ENCODE measurements at places on chromosomes 7 and 10.

DNA sequence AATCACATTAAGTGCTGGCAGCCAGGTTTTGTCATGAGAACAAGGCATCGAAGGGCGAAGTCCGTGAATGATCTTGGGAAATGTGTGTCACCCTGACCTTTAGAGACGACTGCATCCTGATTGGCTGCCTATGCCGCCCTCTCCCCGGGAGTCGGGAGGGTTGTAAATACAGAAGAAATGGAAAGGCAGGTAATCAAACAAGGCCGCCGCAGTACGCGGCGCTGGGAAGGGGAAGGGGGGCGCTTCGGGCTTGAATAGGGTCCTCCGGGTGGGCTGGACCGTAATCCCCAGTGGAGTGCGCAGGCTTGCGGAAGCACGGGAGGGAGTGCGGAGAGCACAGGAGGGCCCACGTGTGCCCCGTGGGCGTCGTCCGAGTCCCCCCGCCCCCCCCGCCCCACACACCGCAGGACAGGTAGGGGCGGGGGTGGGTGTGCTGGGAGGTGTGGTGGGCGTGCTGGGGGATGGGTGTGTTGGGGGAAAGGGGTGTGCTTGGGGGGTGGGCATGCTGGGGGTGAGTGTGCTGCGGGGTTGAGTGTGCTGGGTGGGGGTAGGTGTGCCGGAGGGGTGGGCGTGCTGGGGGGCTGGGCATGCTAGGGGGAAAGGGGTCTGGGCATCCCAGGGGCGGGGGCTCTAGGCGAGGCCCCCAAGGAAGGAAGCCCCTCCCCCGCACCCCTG, 169.4 kb downstream of the ARHGAP12 start:
- H3K27ac ChIP-seq, result no peak overlapping the region
- peak; percentile 72 for DNase-seq
- H3K4me3 ChIP-seq, result peak overlapping the region; percentile 87
- H3K4me1 ChIP-seq, result peaks cover 19% of the 10 kb centered on the region
- no peaks in the 10 kb centered on the region for H3K36me3 ChIP-seq

DNA sequence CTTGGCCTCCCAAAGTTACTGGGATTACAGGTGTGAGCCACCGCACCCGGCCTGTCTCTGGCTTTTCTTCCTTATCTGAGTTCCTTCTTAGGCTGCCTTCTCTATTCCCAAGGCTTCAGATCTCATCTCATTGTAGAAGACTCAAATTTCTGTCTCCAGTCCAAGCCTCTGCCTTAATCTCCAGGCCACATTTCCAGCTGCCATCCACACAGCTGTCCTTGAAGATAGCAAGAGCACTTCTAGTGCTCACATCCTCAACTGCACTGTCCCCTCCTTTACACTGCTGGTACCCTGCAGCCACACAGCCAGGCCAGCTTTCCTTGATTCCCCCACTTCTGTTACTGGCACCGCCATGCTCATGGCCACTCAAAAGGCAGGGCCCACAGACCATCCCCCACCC, 35.6 kb downstream of the POLL start:
- no peak for DNase-seq
- peaks cover 34% of the 10 kb centered on the region for H3K36me3 ChIP-seq
- no peak overlapping the region for H3K27ac ChIP-seq
- H3K4me1 ChIP-seq, result no peaks in the 10 kb centered on the region
- H3K4me3 ChIP-seq, result no peak overlapping the region
- no peaks in the 10 kb centered on the region for H3K27me3 ChIP-seq

DNA sequence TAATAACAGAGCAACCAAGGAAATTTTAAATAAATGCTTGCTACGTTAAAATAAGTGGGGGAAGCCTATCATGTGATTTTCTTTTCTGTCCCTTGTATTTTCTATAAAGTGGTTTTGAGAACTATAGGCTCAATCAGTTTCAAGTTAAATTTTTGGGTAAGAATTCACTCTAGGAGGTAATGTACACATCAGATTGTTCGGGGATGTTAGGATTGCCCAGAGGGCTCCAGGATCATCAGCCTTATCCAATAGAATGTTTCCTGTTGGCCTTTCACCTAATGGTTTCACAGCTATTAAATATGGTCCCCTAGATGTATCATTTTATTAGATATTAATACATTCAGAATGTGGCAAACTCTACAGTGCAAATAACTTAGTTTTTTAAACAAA, 438.4 kb upstream of the NPVF start:
- H3K4me3 ChIP-seq, result no peak overlapping the region
- no peak overlapping the region for H3K27ac ChIP-seq
- no peaks in the 10 kb centered on the region for H3K36me3 ChIP-seq
- peaks cover 8% of the 10 kb centered on the region for H3K4me1 ChIP-seq
- no peak for DNase-seq

- H3K36me3 ChIP-seq, result peaks cover 2% of the 10 kb centered on the region
- H3K4me1 ChIP-seq, result peaks cover 4% of the 10 kb centered on the region
- no peak overlapping the region for H3K4me3 ChIP-seq
- no peaks in the 10 kb centered on the region for H3K27me3 ChIP-seq
Observed at GRCh38 chr7:87398446-87398845, 53.0 kb downstream of the CROT start.

DNA sequence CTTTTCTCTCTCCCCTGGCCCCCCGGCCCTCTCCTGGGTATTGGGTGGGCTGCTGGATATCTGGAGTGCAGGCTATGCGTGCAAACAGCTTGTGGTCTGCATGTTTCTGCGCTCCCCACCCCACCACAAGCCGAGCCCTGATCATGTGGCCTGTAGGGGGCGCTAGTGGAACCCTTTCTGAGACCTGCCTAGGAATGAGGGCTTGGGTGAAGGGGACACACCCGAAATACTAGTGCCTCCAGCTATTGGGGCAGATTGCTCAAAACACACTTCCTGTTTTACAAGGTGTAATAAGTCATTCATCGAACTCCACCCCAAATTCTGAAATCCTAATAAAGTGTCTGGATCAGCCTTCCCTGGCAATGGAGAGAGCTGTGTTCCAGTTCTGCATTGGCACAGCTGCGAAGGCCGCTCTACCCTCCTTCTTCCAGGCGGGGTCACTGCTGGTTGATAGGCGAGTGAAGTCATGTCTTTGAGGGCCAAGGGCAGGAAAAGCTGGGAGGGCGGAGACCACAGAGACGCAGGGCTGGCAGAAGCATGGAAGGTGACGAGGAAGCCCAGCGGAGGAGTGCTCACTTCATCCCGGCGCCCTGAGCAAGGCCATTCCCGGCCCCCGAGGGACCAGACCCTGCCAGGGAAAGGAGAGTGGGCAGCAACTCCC, 19.8 kb upstream of the PRRT4 start:
- DNase-seq, result no peak
- H3K27me3 ChIP-seq, result peaks cover 7% of the 10 kb centered on the region
- H3K4me3 ChIP-seq, result peak overlapping the region; percentile 15

DNA sequence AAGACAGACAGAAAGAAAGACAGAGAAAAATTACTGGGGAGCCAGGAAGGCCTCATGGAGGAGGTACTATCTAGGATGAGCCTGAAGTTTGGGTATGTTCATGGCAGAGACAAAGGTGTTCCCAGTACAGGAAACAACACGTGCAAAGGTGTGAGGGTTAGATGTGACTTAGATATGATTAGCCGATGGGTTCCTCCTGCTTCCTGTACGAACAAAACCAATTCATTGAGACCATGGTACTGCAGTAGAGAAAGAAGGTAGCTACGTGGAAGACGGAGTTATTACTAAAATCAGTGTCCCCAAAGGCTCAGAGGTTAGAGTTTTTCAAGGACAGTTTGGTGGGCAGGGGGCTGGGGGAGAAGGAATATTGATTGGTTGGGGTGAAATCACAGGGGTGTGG, 55.2 kb upstream of the CHST3 start:
- DNase-seq, result no peak
- H3K27me3 ChIP-seq, result no peaks in the 10 kb centered on the region
- H3K27ac ChIP-seq, result no peak overlapping the region
- no peaks in the 10 kb centered on the region for H3K36me3 ChIP-seq

GRCh38 chr7:112726076-112726475, 64.1 kb downstream of the TMEM168 start:
- H3K27ac ChIP-seq, result no peak overlapping the region
- DNase-seq, result no peak
- H3K4me1 ChIP-seq, result peaks cover 5% of the 10 kb centered on the region

DNA sequence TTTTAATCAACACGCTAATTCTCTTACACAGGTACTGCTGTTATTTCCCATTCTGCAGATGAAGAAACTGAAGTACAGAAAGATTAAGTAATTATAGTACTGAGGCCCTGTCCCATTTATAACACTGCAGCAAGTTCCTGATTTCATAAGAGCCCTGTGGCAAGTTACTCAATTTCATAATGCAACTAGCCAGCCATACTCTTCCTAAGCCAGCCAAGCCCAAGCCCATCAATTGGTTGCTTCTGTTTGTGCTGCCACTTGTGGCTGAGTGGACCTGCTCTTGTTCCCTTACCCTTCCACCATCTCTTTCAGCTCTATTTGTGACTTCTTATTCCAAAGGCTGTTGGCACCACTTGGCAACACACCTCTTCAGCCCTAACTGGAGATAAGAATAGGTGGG, 19.7 kb upstream of the PRPF18 start:
- H3K4me1 ChIP-seq, result peaks cover 1% of the 10 kb centered on the region
- H3K27me3 ChIP-seq, result peaks cover 12% of the 10 kb centered on the region
- DNase-seq, result peak; percentile 13
- no peaks in the 10 kb centered on the region for H3K36me3 ChIP-seq
- no peak overlapping the region for H3K27ac ChIP-seq

GRCh38 chr10:60456053-60456452, 66.4 kb upstream of the ANK3 start:
- H3K36me3 ChIP-seq, result no peaks in the 10 kb centered on the region
- H3K27me3 ChIP-seq, result no peaks in the 10 kb centered on the region
- H3K4me1 ChIP-seq, result no peaks in the 10 kb centered on the region
- peak; percentile 21 for DNase-seq
- H3K27ac ChIP-seq, result no peak overlapping the region

- H3K36me3 ChIP-seq, result no peaks in the 10 kb centered on the region
- H3K27ac ChIP-seq, result no peak overlapping the region
Observed at GRCh38 chr7:16773326-16773725, 19.8 kb downstream of the TSPAN13 start.

- H3K4me3 ChIP-seq, result no peak overlapping the region
- H3K27me3 ChIP-seq, result peaks cover 3% of the 10 kb centered on the region
- no peak for DNase-seq
- no peak overlapping the region for H3K27ac ChIP-seq
Observed at GRCh38 chr10:35819736-35820135, 177.6 kb upstream of the FZD8 start.

- no peaks in the 10 kb centered on the region for H3K36me3 ChIP-seq
- H3K4me3 ChIP-seq, result no peak overlapping the region
- no peaks in the 10 kb centered on the region for H3K4me1 ChIP-seq
Observed at GRCh38 chr7:159218607-159219006, 73.9 kb upstream of the VIPR2 start.

DNA sequence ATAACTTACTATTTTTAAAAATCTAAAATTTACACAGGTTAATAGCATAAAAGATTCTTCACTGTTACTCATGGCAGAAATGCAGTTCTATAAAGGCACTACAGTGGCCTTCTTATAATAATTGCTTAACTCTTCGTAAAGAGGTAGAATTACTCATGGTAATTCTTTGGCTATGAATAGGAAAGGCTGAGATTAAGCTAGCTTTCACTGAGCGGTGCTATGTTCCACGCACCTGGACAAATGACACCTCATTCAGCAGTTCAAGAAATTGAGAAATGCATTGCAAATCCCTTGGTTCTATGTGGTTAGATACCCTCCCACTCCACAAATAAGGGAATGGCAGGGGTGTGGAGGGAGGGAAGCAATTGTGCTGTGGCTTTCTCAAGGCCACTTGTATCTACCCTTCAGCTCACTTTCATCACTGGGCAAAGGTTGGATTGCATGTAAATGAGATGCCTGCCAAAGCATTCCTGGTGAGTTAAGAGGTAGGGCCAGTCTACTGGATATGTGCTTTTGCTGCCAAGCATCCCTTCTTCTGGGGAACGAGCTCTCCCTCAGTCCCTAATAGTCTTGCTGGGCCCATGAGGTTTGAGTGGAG, 210.9 kb downstream of the TEX36 start:
- H3K4me3 ChIP-seq, result no peak overlapping the region
- H3K36me3 ChIP-seq, result no peaks in the 10 kb centered on the region
- no peak overlapping the region for H3K27ac ChIP-seq
- H3K27me3 ChIP-seq, result no peaks in the 10 kb centered on the region

DNA sequence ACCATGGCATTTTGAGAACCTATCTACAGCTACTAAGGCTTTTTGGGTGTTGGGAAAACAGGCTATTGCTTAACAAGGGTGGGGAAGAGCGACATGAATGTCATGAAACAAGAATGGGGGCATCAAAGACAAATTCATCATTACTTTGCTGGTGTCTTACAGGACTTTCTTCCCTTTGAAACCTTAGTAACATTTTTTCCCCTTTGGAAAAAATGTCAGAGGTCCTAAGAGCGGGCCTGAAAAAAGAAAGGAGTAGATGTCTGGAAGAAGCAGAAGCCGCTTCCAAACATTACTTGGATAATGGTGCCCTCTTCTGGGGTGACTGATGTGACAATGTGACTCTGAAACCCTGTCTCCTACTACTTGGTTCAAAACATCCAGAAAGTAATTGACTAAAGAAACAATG, 3.8 kb upstream of the DDX50 start:
- no peak overlapping the region for H3K27ac ChIP-seq
- no peak overlapping the region for H3K4me3 ChIP-seq
- H3K4me1 ChIP-seq, result peaks cover 4% of the 10 kb centered on the region
- peak; percentile 84 for DNase-seq
- H3K27me3 ChIP-seq, result no peaks in the 10 kb centered on the region
- no peaks in the 10 kb centered on the region for H3K36me3 ChIP-seq

DNA sequence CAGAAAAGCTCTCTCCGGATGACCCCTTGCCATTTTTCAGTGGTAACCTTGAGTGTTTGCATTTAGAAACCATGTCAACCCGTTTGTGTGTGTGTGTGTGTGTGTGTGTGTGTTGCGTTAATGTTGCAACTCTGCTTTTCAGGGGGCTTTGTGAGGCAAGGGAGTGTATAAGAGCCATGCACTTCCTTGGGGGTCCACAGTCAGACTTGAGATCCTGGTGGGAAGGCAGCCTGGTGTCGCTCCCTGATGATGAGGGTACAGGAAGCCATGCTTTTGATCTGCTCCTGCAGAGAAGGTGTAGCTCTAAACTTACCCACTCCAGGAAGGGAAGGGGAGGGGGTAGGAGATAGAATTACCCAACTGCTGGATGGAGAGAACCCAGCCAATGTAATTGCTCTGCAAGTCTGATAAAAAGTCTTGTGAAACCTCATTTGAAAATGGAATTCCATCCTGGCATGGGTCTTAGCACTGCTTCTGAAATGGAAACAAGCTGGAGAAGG, 10.7 kb downstream of the GRK5 start:
- no peaks in the 10 kb centered on the region for H3K27me3 ChIP-seq
- H3K36me3 ChIP-seq, result no peaks in the 10 kb centered on the region
- no peaks in the 10 kb centered on the region for H3K4me1 ChIP-seq
- peak; percentile 65 for DNase-seq
- H3K4me3 ChIP-seq, result no peak overlapping the region

GRCh38 chr7:38975944-38976392, 1.7 kb upstream of the POU6F2 start:
- peaks cover 55% of the 10 kb centered on the region for H3K27me3 ChIP-seq
- H3K4me1 ChIP-seq, result peaks cover 6% of the 10 kb centered on the region
- DNase-seq, result no peak
- H3K4me3 ChIP-seq, result peak overlapping the region; percentile 52
- no peaks in the 10 kb centered on the region for H3K36me3 ChIP-seq

Measured in mesenchymal stem cell (in vitro differentiated cells and primary cell).